Amniotic epithelial cell (primary cell): ENCODE measurements at places on chromosomes 5 and 9.

DNA sequence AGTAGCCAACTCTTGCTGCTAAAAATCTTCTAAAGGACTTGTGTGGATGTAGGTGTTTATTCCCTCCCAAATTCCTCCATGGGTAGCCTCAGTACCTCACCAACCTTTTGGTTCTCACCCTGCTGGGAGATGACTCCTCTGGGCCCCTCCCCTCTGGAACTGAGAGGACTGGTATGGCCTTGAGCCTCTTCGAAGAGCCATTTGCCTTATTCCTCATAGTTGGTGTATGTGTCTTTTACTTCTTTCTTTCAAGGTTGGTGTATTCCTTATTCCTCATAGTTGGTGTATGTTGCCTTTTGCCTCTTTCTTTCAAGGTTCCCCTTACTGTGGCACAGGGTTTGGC, 48.3 kb downstream of the GNAQ start:
- DNase-seq, result no peak

DNA sequence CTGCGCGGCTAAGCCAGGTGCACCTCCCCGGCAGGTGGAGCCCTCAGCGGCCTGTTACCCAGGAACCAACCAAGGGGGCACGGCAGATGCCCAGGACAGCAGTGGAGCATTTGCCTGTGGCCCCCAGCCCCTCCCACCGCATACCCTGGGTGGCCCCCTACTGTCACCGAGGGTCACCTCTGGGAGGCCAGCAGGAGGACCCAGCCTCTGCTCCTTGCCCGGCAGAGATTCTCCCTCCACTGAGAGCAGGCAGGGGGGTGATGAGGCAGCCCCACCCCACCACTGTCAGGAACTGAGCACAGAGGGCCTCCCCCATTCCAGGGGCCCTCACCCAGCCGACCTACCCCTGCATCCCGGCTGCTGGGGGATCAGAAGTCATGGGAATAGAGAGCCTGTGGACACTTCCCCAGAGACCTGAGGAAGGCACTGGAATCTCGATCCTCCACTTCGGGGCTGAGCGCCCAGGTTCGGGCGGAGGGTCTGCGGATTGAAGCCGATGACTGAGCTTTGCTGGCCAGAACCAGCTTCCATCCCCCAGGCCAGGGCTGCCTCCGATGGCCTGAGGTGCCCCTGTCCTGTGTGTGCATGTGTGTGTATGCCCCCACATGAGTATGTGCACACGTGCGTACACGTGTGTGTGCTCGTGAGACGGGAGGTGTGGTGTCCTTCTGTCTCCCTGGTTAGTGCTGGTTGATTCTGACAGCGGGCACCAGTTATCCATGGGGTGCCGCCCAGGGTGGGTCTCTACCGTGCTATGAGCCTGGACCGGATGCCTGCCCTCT, at the start of gene QRFP:
Gene QRFP (minus strand): TSS at position 580 of the 782 bp plus-strand sequence. CDS start 2,974 bp downstream, outside the sequence.
- no peak for DNase-seq

GRCh38 chr9:73869264-73869663, 627.9 kb upstream of the RORB start:
- peak; percentile 93 for DNase-seq

DNA sequence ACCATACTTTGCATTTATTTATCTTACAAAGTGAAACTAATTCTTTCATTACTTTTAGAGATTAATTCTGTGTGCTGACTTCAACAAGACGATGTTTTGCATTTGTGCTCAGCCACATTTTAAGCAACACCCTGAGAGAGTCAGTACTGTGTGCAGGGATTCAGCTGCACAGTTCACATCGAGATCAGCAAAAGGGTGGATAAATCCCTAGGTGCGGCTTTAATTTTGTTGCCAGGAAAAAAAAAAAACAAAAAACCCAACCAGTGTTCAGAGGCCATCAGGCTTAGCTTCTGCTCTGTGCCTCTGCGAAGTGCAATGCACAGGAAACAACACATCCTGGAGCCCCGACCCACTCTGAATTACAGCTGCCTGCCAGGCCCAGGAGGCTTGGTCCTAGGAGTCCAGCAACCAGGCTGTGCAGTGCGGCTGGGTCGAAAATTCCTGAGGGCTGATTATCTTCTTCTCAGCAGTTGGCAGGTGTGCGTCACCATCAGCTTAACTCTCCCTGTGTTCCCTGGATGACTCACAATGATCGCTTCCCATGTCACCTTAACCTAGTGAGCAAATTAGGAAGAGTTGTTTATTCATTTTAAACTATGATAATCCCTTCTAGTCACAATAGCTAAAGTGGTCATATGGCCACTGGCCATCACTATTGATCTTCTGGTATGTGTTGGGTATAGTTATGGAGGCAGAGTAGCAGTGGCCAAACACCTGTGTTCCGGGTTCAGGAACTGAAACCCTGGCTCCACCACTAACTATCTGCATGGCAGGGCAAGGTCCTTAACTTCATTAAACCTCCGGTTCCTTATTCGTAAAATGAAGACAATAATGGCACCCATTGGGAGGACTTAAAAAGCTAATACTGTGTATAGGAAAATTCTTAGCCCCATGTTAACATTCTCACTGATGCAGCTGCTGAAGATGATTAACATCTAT, 31.2 kb upstream of the NDUFB6 start:
- DNase-seq, result peak; percentile 1
